ENCODE measurements at places on chromosomes 2 and 18.

DNA sequence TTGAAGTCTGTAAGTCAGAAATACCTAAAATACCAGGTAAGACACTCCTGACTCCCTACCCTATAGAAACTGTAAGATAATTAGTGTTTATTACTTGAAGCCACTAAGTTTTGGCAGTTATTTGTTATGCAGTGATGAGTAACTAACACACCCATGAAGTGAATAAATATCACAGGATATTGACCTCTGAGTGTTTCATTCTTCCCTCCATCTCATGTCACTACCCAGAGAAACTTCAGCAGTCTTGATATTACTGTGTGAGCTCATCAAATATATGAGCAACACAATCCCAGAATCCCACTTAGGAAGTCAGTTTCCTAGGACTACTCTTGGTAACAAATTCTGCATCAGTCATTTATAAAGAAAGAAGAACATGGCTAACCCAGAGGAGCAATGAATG is 529.7 kb downstream of the FBXO15 start:
- H3K27me3 ChIP-seq, result no peaks in the 10 kb centered on the region
- H3K4me3 ChIP-seq, result no peak overlapping the region
- no peaks in the 10 kb centered on the region for H3K36me3 ChIP-seq
- no peak overlapping the region for H3K27ac ChIP-seq
- DNase-seq, result no peak
- H3K4me1 ChIP-seq, result no peaks in the 10 kb centered on the region

DNA sequence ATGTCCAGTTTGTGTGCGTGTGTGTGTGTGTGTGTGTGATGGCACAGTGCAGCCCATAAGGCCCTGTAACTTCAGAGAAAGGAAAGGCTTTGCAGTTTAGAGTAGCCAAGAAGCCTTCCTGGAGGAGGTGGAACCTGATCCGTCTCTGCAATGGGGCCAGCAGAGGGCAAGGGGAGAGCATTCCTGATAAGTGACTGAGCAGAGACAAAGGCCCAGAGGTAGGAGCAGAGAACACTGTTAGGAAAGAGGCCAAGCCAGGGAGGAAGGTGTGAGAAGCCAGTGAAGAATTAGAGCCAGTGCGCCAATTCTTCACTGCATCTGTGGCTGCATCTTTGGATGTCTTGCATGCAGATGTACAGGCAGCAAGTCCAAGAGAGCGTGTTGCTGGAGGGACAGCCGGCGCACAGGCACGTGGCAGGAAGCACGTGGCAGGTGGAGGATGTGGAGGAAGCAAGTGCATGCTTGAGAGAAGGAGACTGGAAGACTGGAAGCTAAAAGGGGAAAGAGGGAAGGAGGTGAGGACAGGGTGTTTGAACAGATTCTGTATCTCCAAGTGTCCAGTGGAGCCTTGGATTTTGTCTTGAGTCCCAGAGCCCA is 196.3 kb downstream of the CTIF start:
- no peak overlapping the region for H3K27ac ChIP-seq
- H3K4me3 ChIP-seq, result no peak overlapping the region
- no peak for DNase-seq
- peaks cover 55% of the 10 kb centered on the region for H3K4me1 ChIP-seq

GRCh38 chr2:223500709-223501108 is 101.5 kb downstream of the SCG2 start:
- no peak for DNase-seq
- H3K4me3 ChIP-seq, result no peak overlapping the region
- no peaks in the 10 kb centered on the region for H3K4me1 ChIP-seq
- no peak overlapping the region for H3K27ac ChIP-seq

GRCh38 chr18:42341423-42341822 is 386.4 kb downstream of the PIK3C3 start:
- H3K27ac ChIP-seq, result no peak overlapping the region
- H3K4me3 ChIP-seq, result no peak overlapping the region
- H3K4me1 ChIP-seq, result no peaks in the 10 kb centered on the region
- no peak for DNase-seq

DNA sequence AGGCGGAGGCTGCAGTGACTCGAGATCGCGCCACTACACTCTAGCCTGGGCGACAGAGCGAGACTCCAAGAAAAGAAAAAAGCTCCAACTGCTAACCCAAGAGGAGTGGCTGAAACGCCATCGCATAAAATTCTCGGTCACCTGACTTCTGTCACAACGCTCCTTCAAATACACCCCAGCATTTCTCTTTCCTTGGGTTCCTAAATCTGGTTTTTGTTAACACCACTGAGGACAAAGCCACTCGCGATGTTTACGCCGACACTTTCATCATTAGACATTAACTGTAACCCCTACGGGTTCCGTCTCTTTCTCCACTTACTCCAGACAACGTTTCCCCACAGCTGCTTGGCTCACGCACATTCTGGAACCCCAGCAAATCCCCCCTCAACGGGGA is 679 bp downstream of the CLK1 start:
- no peak for DNase-seq
- H3K36me3 ChIP-seq, result peaks cover 14% of the 10 kb centered on the region
- peak overlapping the region; percentile 90 for H3K4me3 ChIP-seq
- no peaks in the 10 kb centered on the region for H3K27me3 ChIP-seq
- no peaks in the 10 kb centered on the region for H3K4me1 ChIP-seq
- peak overlapping the region; percentile 100 for H3K27ac ChIP-seq

DNA sequence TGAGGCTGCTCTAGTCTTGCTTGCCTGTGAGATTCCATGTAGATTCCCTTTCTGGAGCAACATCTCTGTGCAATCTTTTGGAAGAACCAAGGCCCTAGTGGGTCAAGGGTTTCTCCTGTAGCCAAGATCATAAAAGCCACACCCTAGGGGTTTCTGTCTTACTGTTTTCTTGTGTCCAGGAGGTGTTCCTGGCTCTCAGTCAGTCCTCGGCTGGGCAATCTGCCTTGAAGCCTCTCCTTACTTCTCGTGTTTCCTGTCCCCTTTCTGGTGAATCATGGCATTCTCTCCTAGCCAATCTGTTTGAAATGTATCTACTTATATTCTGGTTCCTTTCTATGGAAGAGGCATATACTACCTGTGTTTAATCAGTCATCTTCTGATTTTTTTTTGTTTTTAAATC is 484.8 kb upstream of the UBE2E3 start:
- no peaks in the 10 kb centered on the region for H3K4me1 ChIP-seq
- DNase-seq, result peak; percentile 50
- H3K4me3 ChIP-seq, result no peak overlapping the region
- no peaks in the 10 kb centered on the region for H3K27me3 ChIP-seq

- no peaks in the 10 kb centered on the region for H3K4me1 ChIP-seq
- H3K4me3 ChIP-seq, result no peak overlapping the region
- no peaks in the 10 kb centered on the region for H3K36me3 ChIP-seq
- H3K27me3 ChIP-seq, result no peaks in the 10 kb centered on the region
- DNase-seq, result no peak
- no peak overlapping the region for H3K27ac ChIP-seq
These were observed 52.7 kb downstream of the ADD2 start for GRCh38 chr2:70715071-70715985.

- no peak overlapping the region for H3K4me3 ChIP-seq
- H3K4me1 ChIP-seq, result no peaks in the 10 kb centered on the region
- no peaks in the 10 kb centered on the region for H3K36me3 ChIP-seq
These were observed 45.1 kb downstream of the PIEZO2 start for GRCh38 chr18:11104307-11104706.

DNA sequence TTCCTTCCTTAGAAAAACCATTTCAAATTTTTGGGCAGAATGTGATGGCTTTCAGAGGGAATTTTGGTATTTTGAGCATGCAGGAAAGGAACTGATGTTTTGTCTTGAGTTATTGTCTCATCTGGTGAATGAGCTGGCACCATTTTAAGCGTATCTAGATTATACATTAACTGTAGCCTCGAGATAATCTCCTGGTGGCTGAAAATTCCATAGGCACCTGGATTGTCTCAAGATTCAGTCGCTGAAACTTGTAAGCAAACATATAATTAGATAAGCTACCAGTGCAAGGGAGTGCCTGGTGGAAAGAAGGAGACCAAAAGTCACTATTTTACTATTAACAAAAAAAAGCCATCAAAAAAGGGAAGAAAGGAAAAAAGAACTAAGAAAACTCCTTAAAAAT is 687.8 kb upstream of the DDX18 start:
- no peak overlapping the region for H3K27ac ChIP-seq
- DNase-seq, result no peak
- no peak overlapping the region for H3K4me3 ChIP-seq

- no peak overlapping the region for H3K27ac ChIP-seq
- peaks cover 32% of the 10 kb centered on the region for H3K27me3 ChIP-seq
- no peak for DNase-seq
- peaks cover 29% of the 10 kb centered on the region for H3K4me1 ChIP-seq
- no peak overlapping the region for H3K4me3 ChIP-seq
These were observed 4.0 kb downstream of the SNORC start for GRCh38 chr2:232873909-232874641.

GRCh38 chr2:59449274-59449673 is 1104.2 kb downstream of the BCL11A start:
- H3K4me1 ChIP-seq, result no peaks in the 10 kb centered on the region
- H3K36me3 ChIP-seq, result no peaks in the 10 kb centered on the region
- no peak overlapping the region for H3K4me3 ChIP-seq
- H3K27me3 ChIP-seq, result no peaks in the 10 kb centered on the region
- DNase-seq, result no peak

DNA sequence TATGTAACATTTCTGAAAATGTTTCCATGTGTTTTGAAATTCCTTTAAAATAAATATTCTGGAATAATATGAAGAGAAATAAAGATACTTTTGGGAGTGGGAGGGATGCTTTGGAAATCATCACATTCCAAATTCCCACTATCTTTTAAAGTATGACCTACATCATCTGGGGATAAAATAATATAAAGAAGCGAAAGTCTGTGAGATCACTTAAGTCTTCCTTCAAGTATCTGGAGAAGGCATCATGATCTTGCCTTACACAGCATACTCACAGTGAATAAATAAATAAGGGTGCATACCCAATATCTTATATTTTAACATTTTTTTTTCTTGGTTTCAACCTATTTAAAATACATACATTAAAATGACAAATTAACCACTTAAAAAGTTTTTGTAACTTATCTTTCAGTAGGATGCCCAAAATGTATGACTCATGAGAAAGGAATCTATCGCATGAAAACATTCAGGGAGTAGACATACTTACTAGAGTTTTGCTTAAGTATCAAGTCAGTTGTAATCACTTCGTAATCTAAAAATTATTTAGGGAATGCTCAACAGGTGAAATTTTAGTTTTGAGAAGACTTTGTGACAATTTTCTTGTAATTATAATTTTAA is 248.3 kb upstream of the COL3A1 start:
- H3K27me3 ChIP-seq, result no peaks in the 10 kb centered on the region
- DNase-seq, result no peak

- H3K36me3 ChIP-seq, result no peaks in the 10 kb centered on the region
- no peak overlapping the region for H3K27ac ChIP-seq
- DNase-seq, result no peak
- H3K4me1 ChIP-seq, result no peaks in the 10 kb centered on the region
- no peak overlapping the region for H3K4me3 ChIP-seq
These were observed 720.8 kb downstream of the DCDC2C start for GRCh38 chr2:4424153-4424552.

DNA sequence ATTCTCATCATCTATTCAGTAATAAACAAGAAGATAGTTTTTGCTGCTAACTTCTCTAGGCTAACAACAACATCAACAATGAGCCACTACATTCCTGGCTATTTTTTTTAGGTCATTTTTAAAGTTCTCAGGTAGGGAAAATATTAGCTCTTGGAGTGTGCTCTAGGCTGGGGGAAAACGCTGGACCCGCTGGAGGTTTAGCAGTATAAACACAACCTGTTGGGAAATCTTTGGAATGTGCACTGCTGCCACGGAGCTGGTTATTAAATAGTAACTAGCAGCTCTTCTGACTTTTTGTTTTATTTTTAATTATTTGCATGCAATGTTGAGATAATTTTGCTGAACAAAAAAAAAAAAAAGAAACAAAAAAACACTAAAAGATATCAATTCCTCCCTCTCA is 892.1 kb upstream of the ACVR2A start:
- no peak overlapping the region for H3K4me3 ChIP-seq
- H3K36me3 ChIP-seq, result no peaks in the 10 kb centered on the region
- DNase-seq, result no peak
- no peak overlapping the region for H3K27ac ChIP-seq
- H3K27me3 ChIP-seq, result no peaks in the 10 kb centered on the region

GRCh38 chr18:63157293-63158011 is 162.1 kb downstream of the BCL2 start:
- H3K4me1 ChIP-seq, result peaks cover 84% of the 10 kb centered on the region
- H3K27ac ChIP-seq, result peak overlapping the region; percentile 79
- no peak for DNase-seq
- no peaks in the 10 kb centered on the region for H3K36me3 ChIP-seq

DNA sequence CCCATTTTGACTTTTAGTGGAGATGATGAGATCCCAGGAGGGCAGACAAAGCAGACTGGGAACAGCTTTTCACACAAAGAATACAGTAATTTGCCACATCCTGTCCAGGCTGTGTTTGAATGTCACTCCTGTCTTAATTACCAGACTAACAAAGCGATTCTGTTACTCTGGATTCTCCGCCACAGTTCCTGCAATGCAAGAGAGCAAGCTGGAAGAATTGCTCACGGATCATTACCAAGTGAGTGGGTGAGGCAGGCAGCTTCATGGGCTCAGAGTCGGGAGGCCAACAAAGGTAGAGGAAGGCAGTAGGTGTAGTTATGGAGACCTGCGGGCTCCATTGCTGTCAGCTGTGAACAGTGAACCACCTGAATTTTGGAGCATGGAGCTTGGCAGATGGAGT is 250.5 kb upstream of the ATP5MC3 start:
- no peaks in the 10 kb centered on the region for H3K27me3 ChIP-seq
- no peaks in the 10 kb centered on the region for H3K36me3 ChIP-seq
- DNase-seq, result no peak
- no peaks in the 10 kb centered on the region for H3K4me1 ChIP-seq
- H3K27ac ChIP-seq, result no peak overlapping the region
- no peak overlapping the region for H3K4me3 ChIP-seq

DNA sequence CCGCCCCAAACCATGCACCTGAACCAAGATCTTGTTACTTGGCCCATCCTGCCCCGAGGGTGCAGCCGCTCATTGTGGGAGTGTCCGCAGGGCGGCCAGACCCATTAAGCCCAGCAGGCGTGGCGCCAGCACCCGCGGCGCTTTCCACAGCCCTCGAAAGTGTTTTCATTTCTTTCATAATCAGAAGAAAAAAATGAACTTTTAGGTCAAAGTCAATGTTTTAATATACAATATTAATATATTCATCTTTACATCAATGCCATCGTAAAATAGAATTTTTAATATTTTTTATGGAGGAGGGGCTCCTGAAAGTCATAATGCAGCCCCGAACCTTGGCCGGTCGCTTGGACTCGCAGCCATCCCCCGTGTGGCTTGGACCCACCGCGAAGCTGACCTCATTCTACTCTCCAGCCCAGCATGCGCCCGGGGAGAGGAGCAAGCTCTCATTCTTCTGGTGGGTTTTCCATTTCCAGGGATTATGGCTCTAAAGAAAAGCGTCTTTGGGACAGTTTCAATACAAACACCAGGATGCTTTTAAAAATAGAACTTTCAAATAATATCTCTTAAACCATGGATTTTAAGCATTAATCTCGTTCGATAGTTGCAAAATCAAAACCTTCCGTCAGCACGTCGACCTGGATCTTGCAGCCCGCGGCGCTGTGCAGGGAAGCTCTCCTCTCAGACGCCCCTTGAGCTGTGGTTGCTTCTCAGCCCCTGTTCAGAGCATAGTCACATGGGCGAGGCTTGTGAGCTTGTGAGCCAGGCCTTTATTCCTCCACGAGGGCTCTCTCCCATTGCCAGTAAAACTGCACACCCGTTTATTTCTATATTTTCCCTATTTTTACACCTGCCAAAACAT is 17.2 kb upstream of the ASB1 start:
- DNase-seq, result no peak
- no peaks in the 10 kb centered on the region for H3K27me3 ChIP-seq
- peaks cover 18% of the 10 kb centered on the region for H3K4me1 ChIP-seq
- peak overlapping the region; percentile 45 for H3K27ac ChIP-seq

GRCh38 chr2:126645211-126645618 is 10.7 kb upstream of the GYPC start:
- H3K27ac ChIP-seq, result no peak overlapping the region
- H3K4me3 ChIP-seq, result no peak overlapping the region
- no peak for DNase-seq
- no peaks in the 10 kb centered on the region for H3K4me1 ChIP-seq
- H3K36me3 ChIP-seq, result no peaks in the 10 kb centered on the region
